Breast epithelium (tissue), 4 donors: ENCODE measurements at places on chromosomes 16 and 17. TPM values are rescaled to one million over a fixed set of nuclear protein-coding genes. Genes with fewer than 3 reads are reported as not detected.

CD300E gene
- 0.32 TPM for total RNA-seq

TBC1D3H gene
- not detected for total RNA-seq

ZCCHC14 gene
- 18.7 TPM for total RNA-seq

PERCC1 gene
- total RNA-seq: not detected

GUCY2D gene
- 0.15 TPM for total RNA-seq

CLEC3A gene
- not detected for total RNA-seq

PHOSPHO1 gene
- 0.33 TPM for total RNA-seq

DNA sequence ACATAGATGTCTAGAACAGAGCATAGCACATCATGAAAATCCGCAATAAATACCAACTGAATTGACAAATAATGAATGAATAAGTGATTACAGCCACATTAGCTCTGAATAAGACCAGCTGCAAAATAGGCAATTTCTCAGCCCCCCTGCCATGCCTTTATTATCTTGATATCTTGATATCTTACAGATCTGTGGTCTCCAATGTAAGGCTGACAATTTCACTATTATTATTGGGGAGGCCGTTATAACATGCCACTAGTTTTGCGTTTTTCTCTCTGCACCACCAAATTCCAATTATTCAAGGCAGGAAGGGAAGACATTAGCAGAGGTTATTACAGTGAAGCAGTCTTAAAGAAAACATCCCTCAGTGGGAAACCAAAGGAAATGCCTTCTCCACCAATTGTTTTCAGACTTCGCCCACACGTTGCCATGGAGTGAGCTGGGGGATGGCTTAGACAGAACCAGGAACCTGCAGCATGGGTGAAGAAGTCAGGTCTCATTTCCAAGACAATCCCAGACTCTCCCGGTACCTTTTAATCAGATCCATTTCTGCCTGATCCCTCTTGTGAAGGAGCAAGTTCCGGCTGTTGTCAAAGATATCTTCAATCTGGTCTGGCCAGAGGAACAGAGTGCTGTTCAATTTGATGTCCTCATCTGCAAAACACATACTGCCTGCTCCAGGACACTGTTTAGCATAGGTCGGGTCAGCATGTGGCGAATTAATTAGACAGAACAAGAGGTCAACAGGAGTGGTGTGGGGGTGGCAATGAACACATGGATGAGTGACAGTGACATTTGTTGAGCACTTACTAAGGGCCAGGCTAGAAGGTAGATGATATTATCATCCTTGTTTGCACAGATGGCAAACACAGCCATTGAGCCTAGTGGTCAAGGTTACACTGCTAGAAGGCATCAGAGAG, 46.4 kb downstream of the DNAH3 start:
- DNase-seq: no peak

DNA sequence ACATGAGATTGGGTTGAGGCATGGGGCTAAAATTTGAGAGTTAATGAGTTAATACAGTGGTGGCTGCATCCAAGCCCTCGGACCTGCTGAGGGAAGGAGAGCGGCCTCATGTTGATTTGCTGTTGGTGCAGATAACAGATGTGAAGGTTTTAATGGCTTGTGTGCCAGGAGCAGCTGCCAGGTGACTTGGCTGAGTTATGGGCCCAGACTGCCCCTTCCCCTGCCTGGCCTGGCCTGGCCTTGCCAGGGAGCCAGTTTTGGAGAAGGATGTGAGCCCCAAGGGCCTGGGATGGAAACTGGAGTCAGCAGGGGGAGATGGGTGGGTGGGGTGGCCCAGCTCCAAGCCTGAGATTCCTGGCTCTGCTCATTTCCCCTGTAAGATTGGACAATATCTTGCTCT, 230.1 kb downstream of the CBLN1 start:
- DNase-seq: no peak

GRCh38 chr16:77408607-77409006, 26.2 kb downstream of the ADAMTS18 start:
- DNase-seq: no peak

DNA sequence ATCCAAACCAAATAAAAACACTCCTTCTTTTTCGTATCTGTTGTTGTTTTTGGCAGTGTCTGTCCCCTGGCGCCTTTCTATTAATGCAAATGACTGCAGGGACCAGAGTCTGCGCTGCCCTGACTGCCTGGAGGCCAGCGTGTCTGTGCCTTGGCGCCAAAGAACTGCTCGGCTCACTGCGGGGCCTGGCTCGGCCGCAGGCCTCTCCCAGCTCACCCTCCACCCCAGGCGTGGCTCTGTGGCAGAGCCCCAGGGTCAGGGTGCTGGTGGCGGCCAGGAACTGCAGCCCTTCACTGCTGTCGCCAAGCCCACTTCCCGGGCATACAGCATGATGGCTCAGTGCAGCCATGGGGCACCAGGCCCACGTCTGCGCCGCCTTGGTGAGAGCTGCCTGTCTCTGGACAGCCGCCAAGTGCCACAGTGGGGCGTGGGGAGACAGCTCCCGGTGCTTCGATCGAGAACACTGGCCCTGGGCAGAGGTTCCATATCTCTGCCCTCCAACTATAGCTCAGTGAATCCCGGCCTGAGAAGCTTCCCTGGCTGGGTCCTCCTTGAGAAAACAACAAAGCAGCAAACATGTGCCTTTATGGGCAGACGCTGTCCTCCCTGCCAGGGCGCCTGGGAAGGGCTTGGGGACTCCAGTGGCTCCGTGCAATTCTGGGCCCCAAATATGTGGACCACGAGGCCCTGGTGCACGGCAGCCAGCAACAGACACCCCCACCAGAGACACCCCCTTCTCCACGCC, 11.1 kb downstream of the CANT1 start:
- peak; percentile 57 for DNase-seq

DNA sequence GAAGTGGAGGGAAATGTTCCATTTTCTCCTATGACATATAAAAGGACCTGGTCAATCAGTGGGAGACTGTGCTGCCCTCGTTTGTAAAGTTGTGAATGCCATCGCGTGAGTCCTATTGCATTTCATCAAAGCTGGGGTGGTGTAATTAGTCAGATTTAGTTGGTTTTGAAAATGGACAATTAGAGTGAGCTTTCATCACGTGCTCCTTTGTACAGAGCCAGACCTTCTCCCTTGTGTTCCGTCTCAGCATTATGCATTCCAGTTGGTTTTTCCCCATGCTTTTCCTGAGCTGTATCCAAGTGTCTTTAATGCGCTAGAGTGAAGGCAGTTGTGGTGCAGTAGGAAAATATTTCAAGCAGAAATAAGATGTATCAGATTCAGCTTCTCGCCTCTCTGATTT, 10.4 kb downstream of the SEC14L1 start:
- DNase-seq: no peak

DNA sequence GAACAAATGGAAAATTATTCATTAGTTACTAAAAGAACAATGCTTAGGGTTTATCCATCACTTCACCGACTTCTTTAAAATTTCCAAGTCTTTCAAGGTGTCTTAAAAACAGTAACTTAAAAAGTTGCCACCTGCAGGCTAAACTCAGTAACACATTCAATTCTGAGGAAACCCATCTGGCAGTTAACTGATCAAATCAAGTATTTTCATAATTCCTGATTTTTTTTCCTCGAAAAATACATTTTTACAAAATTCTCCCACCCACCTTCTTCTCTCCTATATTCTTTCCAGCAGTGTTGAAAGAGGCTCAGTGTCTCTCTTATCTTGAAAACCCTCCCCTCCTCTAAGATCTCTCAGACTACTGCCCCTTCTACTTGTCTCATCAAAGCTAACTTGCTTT, 29.9 kb downstream of the PARN start:
- DNase-seq: no peak

- no peak for DNase-seq
Measured at GRCh38 chr16:30567160-30567990, 4.1 kb downstream of the ZNF688 start.

DNA sequence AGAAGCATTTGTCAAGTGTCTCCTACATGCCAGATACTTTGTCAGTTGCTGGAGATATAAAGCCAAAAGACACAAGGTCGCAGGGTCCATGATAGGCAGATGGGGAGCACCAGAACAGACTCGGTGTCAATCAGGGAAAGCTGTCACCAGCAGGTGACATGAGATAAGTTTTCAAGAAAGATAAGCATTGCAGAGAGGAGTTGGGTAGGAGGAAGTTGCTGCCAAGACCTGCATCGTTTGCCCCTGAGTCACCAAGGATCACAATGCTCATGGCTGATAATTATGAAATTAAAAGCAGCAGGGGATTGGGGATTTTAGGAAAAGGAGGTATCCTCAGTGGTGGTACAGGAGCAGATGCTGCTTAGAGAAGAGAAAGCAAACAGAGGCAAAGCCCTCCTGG, 551.1 kb upstream of the CDH11 start:
- no peak for DNase-seq

GRCh38 chr16:79362300-79362970, 238.1 kb downstream of the MAF start:
- DNase-seq: no peak

DNA sequence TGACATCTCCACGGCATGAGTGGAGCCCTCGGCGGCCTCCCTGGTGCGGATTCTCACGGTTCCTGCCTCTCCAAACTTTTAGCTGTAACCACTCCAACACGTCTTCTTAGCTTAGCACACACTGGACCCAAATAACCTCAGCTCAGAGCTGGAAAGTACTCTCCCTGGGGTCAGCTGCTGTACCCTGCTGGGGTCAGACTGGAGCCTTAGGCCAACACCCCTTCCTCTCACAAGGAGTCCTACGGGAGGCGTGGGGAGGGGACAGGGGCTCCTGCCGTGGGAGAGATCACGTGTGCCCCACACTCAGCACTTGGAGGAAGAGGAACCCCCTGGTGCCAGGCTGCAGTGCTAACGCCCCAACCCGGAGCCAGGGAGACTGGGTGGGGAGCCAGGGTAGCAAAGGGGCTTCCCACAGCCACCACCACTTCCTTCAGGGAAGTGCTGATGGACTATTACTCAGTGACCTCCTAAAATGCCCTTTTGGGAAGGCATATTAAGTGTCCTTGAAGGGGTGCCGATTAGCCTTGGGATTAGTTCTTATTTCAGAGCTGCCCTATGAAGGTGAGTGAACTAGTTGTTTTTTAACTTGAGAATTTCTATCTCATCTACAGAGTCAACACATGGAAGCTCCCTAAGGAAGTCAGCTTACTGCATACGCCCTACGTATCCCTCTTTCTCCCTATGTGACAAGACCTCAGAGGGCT, 124.0 kb downstream of the HIC1 start:
- DNase-seq: no peak

DNA sequence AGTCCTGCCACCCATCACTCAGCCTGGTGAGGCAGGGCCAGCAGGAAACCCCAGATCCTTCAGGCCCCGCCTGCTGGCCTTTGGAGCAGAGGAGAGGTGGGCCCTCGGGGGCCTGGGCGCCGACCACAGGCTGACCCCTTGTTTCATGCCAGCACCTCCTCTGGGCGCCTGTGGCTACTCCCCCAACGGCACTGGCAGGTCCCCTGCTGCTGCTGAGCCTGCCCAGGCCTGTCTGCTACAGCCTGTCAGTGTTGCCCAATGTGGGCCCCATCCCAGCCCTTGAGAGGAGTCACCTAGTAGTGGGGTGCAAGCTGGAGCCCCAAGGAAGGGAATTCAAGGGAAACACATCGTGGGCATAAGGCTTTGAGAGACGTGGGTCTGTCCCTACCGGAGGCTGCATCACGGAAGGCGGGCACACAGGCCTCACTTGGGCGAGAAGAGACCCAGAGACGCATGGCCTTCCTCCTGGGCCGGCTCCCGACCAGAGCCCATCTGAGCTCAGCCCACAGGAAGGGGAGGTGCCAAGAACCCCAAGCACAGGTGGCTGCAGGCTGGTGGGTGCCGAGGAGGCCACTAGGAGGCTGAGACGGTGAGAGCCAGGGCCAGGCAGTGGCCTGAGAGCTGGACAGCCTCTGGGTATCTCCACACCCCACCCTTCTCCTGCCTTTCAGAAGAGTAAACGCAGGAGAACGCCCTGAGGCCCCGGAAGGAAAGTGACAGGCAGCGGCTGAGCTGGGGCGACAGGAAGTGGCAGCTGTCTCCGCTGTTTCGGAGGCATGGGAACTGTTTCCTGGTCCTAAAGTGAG, 8.0 kb upstream of the FASN start:
- peak; percentile 63 for DNase-seq

DNA sequence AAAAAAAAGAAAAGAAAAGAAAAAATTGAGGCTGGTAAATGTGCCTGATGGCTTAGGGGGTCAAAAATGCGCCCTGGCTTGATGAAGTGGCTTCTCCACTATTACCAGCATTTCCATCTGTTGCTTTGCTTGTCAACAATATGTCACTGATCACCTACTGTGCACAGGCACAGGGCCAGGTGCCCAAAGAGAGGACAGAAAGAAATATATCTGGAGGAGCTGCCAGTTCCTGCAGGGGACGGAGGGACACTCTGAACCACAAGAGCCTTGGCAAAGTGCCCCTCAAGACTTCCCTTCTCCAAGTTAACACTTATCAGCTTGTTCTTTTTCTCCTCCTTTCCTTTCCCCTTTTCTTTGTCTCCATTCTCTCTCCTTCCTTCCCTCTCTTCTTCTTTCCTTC, 34.7 kb downstream of the GINS3 start:
- no peak for DNase-seq

- DNase-seq: no peak
Measured at GRCh38 chr17:36850790-36851189, 86.5 kb upstream of the LHX1 start.

- no peak for DNase-seq
Measured at GRCh38 chr17:47719411-47720152, 13.5 kb upstream of the TBX21 start.

DNA sequence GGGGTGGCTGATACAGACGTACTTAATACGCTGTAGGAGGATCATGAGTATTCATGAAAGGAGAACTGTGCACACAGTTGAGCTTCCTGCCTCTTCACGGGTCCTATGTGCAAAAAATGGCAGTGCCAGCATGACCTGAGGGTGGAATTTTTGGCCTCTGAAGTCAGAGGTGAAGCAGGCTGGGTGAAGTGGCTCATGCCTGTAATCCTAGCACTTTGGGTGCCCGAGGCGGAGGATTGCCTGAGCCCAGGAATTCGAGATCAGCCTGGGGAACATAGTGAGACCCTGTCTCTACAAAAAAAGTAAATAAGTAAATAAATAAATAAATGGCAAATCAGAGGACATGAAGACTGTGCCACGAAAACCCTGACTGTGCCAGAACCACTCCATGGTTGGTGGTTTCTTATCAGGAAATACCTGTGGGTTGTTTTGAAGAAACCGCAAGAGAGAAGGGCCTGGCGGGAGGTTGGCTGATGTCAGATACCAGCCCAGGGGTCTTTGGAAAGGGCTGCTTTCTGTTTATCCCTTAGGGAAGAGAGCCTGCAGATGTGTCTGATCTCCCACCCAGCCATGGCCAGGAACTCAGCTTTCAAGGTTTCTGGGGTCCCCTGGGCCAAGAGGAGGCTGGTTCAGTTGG, 3.4 kb downstream of the ASPSCR1 start:
- DNase-seq: no peak

DNA sequence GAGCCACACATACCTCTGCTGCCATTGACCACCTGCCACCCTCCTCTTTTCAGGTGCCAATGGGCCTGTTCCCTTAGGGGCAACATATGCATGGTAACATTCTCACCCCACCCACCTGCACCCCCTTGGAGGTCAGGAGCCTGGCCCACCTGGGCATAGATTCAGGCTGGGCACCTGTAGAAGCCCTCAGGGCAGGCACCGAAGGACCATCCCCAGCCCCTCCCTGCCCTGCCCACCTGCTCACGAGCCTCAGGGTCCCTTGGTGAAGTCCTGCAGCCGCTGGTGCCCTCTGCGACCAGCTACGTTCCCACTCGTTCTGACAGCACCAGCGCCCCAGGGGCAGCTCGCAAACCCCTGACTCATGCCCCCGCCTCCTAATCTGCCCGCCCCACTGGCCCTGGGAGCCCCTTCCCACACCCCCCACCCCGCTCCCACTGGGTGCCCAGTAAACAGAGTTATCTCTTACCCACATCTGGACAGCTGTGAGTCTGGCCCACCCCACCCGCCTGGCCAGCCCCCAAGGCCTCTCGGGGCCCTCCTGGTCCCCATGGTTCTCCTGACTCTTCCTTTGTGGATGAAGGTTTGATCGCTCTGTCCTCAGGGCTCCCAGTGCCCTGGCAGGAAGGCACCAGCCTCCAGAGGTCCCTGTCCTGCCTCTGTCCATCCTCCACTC, at the start of gene SLC4A1:
Gene SLC4A1 (minus strand): TSS at position 318 of the 673 bp plus-strand sequence. CDS start 5,269 bp downstream, outside the sequence.
- no peak for DNase-seq
